Hair follicular keratinocyte (primary cell): ENCODE measurements at places on chromosomes 3 and 15. TPM values are rescaled to one million over a fixed set of nuclear protein-coding genes. Genes with fewer than 3 reads are reported as not detected.

KLHL25 gene
- total RNA-seq: 4.4 and 5.6 TPM in 2 replicates

PSTPIP1 gene
- total RNA-seq: 4.6 and 11.1 TPM in 2 replicates

GNAT1 gene
- total RNA-seq: not detected in 2 replicates

MESD gene
- total RNA-seq: 22.7 and 28.3 TPM in 2 replicates

IL5RA gene
- total RNA-seq: not detected in 2 replicates

EBLN2 gene
- total RNA-seq: 0.46 and 1.0 TPM in 2 replicates

CACNA2D3 gene
- total RNA-seq: not detected in 2 replicates

SCAANT1 gene
- not detected in 2 replicates for total RNA-seq

TMEM40 gene
- 30.8 and 68.6 TPM in 2 replicates for total RNA-seq

PRR20G gene
- not detected in 2 replicates for total RNA-seq

CD96 gene
- total RNA-seq: 0.08 TPM in 1 of 2 replicates, not detected in the other

SLITRK3 gene
- not detected in 2 replicates for total RNA-seq

TF gene
- 0.27 TPM in 1 of 2 replicates, not detected in the other for total RNA-seq

SAMD7 gene
- total RNA-seq: not detected in 2 replicates

UPK1B gene
- 1.7 and 12.2 TPM in 2 replicates for total RNA-seq

TMA7 gene
- 383 and 572 TPM in 2 replicates for total RNA-seq

GOLGA8T gene
- total RNA-seq: not detected in 2 replicates

WNT5A gene
- 25.1 and 45.3 TPM in 2 replicates for total RNA-seq

COX17 gene
- 24.6 and 29.6 TPM in 2 replicates for total RNA-seq

ABI3BP gene
- total RNA-seq: 2.2 and 2.7 TPM in 2 replicates

HRG gene
- total RNA-seq: 0.11 TPM in 1 of 2 replicates, not detected in the other

CLDN16 gene
- not detected in 2 replicates for total RNA-seq

SLC25A38 gene
- 25.7 and 29.1 TPM in 2 replicates for total RNA-seq

PIGBOS1 gene
- 9.6 and 27.6 TPM in 2 replicates for total RNA-seq

KLHL24 gene
- 11.9 and 13.9 TPM in 2 replicates for total RNA-seq

GTF2E1 gene
- 10.3 and 11.6 TPM in 2 replicates for total RNA-seq
